ENCODE measurements at places on chromosomes 13 and 19. TPM values are rescaled to one million over a fixed set of nuclear protein-coding genes. Genes with fewer than 3 reads are reported as not detected.

DNA sequence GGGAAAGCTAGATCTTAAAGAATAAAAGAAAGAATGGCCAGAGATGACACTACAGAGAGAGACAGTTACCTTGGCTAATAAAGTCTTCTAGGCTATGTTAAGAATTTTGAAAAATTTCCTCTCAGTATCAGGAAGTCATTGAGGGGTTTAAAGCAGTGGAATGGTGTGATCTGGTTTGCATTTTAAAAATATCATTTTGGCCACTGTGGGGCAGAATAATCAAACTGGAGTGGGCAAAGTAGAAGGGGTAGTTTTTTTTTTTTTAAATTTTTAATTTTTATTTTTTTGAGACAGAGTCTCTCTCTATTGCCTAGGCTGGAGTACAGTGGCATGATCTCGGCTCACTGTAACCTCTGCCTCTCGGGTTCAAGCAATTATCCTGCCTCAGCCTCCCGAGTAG, 4.4 kb upstream of the CNMD start:
- no peak for DNase-seq

Gene LGALS14
- total RNA-seq = not detected

Gene ZNF625
- total RNA-seq = 3.9 TPM

GRCh38 chr19:29569038-29569911, 36.8 kb upstream of the POP4 start:
- DNase-seq = no peak

Gene KCNK6
- 13.5 TPM for total RNA-seq

Gene KCNJ14
- 1.5 TPM for total RNA-seq

Gene NPAS1
- 0.41 TPM for total RNA-seq

DNA sequence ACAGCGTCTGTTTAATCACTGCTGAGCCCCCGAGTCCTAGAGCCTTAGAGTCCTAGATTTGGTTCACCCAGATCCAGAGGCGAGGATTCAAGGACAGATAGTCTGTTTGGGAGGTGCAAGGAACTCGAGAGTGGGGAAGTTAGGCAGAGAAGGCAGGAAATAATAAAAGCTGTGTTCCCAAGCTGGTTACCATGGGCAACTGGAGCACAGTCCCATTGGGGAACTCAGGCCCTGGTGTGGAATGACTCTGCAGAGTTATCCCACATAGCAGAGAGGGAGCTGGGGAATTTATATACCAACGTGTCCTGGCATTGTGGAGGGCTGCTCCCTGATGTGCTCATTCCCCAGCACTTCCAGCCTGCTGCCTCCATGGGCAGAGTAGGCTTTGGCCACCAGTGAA, 9.7 kb downstream of the IGSF23 start:
- DNase-seq = no peak

- no peak for DNase-seq
Observed at GRCh38 chr13:30465343-30465592, 468 bp downstream of the HMGB1 start.

Gene POU4F1
- 0.18 TPM for total RNA-seq

DNA sequence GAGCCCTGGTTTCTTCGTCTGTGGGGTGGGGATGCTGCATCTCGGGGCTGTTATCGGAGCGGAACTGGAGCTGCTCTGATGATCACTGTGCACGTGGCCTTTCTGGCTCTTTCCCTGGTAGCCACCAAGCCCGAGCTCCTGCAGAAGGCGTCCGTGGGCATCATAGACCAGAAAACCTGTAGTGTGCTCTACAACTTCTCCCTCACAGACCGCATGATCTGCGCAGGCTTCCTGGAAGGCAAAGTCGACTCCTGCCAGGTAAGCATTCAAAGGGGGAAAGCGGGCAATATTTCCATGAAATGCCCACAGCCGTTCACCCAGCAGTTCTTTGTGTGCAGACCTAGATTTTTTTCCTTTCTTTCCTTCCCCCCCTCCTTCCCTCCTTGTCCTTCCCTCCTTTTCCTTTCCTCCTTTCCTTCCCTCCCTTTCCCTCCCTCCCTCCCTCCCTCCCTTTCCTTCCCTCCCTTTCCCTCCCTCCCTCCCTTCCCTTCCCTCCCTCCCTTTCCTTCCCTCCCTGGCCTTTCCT, 9.4 kb downstream of the TIMM13 start:
- no peak for DNase-seq

DNA sequence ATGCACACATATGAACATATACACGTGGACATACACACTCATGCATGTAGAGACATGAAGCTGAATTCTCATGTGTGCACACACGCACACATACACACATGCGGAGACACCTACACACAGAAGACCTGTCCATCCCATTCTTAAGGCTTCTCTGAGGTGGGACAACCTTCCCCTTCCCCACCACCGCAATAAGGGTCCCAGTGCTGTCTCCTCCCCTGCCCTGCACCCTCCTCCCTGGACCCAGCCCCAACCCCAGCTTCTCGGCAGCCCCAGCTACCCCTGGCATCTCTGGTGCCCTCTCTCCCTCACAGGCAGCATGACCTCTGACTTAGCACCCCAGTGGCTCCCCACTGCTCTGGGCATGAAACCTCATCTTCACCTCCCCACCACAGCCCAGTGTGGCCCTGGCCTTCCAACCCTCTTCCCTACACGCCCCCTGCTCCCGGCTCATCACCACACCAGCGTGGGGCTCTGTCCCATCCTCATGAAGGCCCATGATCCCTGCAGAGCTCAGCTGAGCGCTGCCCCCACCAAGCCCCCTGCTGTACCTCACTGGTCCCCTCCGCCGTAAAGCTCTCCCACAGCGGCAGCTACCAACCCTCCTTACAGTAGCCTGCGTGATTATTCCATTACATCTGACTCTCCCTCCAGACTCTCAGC, 204.1 kb upstream of the ZNF536 start:
- no peak for DNase-seq

Gene RGCC
- total RNA-seq = 25.5 TPM

DNA sequence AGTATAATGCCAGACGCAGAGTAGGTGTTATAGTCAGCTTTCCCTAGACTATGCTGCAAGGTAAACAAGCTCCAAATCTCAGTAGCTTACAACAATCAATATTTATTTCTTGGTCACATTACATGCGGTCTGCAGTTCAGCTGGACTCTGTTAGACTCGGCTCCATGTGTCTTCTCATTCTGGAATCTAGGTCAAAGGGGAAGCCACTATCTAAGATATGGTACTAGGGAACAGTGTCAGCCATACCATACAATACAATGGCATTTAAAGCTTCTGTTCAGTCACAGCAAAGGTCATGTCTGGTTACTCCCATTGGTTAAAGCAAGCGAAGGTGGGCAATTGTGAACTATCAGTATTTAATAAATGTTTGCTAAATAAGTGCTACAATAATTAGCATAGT, 65.3 kb upstream of the SERTM1 start:
- no peak for DNase-seq
